ENCODE measurements at places on chromosomes 12 and 14.

- no peak for DNase-seq
Observed at GRCh38 chr14:102086709-102086971, 204 bp downstream of the HSP90AA1 start.

GRCh38 chr12:55728186-55728938, 447 bp downstream of the CD63 start:
- no peak for DNase-seq

- DNase-seq: no peak
Observed at GRCh38 chr12:132955094-132956010, 754 bp downstream of the ZNF605 start.

DNA sequence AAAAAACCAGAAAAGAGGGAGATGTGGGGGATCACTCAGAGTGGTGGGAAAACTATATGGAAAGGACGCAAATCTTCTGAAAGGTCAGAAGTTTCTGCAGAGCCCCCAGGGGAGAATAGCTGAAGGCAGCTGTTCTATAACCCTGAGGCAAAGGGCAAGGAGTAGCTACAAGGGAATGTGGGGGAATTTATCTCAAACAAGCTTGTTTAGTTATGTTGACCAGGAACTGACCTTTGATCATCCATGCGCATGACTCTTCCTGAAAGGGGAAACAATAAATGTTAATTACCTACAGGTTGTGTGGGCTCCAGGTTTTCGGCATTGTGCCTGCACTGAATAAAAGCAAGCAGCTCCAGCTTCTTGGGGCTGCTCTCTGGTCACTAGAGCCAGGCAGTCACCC, 968.5 kb downstream of the AACS start:
- DNase-seq: no peak

DNA sequence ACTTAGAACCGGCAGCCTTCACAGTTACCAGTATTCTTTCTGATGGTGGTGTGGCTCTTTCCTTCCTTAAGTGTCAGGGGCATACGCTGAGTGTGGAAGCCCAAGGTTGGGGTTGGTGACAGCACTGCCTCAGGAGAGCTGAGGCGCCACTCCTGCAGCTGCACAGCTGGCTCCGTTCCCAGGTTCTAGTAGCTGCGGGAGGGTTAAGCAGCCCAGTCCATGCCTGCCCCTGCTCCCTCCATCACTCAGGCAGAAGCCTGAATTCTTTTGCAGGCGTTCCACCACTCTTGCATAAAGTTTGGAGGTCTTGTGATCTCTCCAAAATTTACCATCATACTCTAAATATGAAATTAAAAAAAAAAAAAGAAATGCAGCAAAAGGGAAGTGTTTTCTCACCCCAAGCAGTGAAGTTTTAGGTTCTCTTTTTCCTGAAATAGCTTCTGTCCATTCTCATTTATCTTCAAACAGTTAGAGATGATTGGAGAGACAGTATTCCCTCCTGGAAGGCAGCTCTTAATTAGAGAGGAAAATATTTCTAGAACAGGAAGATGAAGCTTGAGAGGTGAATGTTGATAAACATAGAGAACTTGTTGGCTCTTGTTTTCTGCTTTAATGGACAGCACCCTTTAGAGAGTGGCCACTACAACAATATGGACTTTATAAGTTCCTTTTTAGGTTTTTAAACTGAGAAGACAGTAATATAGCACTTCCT, 136.1 kb downstream of the FGD4 start:
- DNase-seq: no peak

- DNase-seq: no peak
Observed at GRCh38 chr12:75062691-75063090, 146.9 kb downstream of the KCNC2 start.

DNA sequence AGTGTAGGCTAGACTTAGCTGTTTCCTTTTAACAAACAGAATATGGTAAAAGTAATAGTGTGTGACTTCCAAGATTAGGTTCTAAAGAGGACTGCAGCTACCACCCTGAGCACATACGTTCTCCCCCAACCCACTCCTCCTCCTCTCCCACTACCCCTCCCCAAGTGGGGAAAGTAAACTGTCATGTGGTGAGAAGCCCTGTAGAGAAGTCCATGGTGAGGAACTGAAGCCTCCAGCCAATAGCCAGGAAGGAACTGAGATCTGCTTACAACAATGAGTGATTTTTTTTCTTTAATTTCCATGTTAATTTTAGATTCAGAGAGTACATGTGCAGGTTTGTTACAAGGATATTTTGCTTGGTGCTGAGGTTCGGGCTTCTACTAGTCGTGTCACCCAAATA, 57.0 kb upstream of the EGLN3 start:
- DNase-seq: no peak

DNA sequence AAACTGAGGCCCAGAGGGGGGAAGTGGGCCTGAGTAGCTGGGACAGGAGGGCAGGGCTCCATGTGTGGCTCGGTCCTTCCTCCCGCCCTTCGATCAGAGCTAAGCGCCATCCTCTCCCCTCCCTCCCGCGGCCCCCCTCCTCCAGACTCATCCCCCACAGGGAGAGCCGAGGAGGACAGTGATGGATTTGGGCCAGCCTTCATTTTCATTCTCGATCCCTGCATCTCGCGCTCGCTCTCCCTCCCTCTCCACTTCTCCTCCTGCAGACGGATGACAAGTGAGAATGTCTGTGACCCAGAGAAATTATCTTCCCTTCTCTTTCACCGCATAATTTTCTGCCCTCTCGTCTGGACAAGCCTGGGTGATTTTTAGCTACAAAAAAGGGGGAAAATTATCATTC, 183.3 kb downstream of the RBM19 start:
- DNase-seq: no peak

- no peak for DNase-seq
Observed at GRCh38 chr12:75891072-75891471, 140.5 kb downstream of the PHLDA1 start.

DNA sequence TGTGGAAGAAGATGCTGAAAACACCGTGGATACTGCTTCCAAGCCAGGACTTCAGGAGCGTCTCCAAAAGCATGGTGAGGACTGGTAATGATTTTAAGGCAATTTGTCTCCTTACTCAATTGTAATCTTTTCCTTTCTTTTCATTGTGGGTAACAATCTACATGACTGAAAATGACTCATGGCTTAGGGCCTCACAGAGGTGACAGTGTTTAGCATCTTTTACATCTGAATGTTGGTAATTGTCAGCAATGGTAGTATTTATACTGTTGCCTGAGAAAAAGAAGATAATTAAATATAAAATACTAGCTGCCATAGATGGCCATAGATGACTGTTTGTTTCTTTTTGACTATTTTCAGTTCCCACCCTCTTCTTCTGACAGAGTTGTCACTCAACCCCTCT, 31.6 kb downstream of the TULP3 start:
- DNase-seq: no peak

GRCh38 chr12:21539797-21540196, 13.7 kb downstream of the SPX start:
- DNase-seq: no peak

DNA sequence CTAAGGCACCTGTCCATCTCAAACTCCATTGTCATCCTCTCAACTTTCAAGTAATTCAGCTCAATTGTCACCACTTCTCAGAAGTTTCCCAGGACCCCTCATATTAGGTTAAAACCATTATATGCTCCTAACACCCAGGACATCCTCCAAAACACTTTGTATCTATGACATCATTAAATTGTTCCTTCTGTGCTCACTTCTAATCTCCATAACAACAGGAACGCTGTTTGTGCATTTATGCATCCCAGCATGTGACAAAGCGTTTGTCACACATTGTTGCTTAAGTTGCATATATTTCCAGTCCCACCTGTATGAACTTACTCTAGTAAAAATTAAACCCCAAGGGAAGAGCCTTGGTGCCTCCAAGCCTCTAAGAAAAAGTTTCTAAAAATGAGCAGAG, 133.9 kb downstream of the TBX5 start:
- DNase-seq: no peak

DNA sequence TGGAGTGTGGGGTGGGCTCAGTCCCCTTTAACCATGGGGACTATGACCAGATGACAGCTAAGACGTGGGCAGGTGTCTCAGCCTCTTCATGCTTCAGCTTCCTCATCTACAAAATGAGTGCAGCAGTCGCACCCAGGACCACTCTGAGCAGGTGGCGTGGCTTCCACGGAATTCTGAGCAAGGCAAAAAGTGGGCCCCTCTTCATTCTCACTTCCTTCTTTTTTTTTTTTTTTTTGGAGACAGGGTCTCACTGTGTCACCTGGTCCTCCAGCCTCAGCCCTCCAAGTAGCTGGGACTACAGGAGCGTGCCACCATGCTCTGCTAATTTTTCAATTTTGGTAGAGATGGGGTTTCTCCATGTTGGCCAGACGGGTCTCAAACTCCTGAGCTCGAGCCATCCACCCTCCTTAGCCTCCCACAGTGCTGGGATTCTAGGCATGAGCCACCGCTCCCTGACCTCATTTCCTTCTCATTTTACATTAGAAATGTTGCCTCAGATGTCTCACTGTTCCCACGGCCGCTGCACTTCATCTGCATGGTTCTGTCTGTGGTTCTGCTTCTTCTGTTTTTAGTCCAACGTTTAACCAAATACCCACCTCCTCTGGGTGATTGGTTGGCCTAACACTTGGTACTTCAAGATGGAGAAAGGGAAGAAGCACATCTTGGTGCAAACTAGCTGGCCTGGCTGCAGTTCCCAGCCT, 41.3 kb upstream of the BCL7A start:
- DNase-seq: no peak

- peak; percentile 59 for DNase-seq
Observed at GRCh38 chr12:55728939-55729818, at the start of gene CD63. CD63 (minus strand) TSS chr12:55729009; CDS start chr12:55728341, 668 bp downstream.

All from activated T-helper 1 cell treated with anti-CD3 and anti-CD28 coated beads, Interleukin-2, amount 50 U/mL, for 16 hours (primary cell).